ENCODE measurements at places on chromosomes 7 and 10.

- no peak for DNase-seq
Measured at GRCh38 chr7:157573244-157573643, 236.4 kb downstream of the DNAJB6 start.

DNA sequence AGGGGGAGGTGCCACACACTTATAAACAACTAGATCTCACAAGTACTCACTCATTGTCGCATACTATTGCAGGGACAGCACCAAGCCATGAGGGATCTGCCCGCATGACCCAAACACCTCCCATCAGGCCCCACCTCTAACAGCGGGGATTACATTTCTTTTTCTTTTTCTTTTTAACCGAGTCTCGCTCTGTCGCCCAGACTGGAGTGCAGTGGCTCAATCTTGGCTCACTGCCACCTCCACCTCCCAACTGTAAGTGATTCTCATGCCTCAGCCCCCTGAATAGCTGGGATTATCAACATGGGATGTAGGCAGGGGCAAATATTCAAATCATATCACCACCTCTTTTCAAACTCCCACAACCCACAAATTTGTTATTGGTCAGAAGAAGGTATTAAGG is 76.7 kb downstream of the SKAP2 start:
- no peak for DNase-seq

- DNase-seq = no peak
Measured at GRCh38 chr7:50213622-50214017, 90.9 kb upstream of the IKZF1 start.

- no peak for DNase-seq
Measured at GRCh38 chr10:10225136-10225676, 792.5 kb upstream of the CELF2 start.

- peak; percentile 77 for DNase-seq
Measured at GRCh38 chr7:148698397-148699023, at the start of gene CUL1. CUL1 (plus strand) TSS chr7:148698903; CDS start chr7:148730123, 31,220 bp downstream.

- no peak for DNase-seq
Measured at GRCh38 chr7:50534690-50535290, 30.4 kb downstream of the DDC start.

DNA sequence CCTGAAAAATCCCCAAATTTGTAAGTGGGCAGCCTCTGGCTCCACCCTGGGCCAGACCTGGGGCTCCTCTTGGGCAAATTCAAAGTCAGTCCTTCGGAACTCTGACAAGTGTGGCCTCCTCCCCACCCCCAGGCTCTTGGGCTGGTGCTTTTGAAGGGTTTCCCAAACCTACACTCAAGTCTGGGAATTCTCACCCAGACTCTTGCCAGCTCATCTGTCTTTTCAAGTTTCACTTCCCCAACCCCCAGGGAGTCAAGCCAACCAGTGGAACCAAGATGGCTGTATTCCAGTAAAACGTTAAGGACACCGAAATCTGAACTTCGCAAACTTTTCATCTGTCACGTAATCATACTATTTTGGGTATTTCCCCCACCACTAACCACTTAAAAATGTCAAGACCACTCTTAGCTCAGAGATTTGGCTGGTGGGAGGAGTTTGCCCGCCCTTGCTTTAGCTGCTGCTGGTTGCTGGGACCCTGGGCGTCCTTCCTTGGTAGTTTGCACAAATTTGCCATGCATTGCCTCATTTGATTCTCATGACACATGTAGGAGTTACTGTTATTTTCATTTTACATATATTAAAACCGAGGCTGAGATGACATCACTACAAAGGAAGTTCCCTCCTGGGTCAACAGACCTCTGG is 1.7 kb upstream of the MYO1G start:
- DNase-seq = no peak

DNA sequence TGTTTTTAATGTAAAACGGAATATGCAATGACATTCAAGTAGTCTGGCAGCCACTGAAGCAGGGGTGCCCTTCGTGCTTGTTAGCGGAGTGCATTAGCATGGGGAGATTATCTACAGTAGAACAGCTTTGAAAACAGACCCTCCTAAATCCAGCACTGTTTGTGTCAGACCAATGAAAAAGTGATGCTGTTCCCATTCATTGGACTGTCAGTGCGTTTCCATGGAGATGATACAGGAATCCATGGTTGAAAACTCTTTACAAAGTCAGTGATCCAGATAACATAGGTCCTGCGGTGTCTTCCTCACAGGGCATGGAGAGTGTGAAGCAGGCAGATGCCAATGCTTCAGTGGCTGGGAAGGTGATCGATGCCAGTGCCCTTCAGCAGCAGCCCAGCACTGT is 73.6 kb downstream of the ITGB8 start:
- DNase-seq = no peak

DNA sequence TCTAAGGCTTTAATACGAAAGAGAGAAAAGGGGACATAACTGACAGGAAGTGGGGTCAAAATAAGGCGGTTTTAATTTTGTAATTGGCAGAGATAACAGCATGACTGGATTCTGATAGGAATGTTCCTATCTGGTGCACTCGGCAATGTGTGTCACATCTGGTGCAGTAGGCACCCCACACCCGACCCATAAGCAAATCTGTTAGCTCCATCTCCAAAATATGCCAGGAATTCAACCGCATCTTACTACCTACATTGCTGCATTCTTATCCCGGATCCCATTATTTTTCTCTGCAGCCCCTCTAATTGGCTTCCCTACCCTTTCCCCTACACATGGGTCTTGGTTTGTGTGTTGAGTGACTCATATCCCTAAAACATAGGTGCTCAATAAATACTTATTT is 19.1 kb upstream of the GALNT11 start:
- DNase-seq = no peak

- DNase-seq = no peak
Measured at GRCh38 chr7:157056957-157057902, 46.8 kb upstream of the MNX1 start.

GRCh38 chr7:32037650-32038198 is 32.5 kb downstream of the PDE1C start:
- DNase-seq = no peak

GRCh38 chr7:113880559-113880958 is 38.2 kb downstream of the PPP1R3A start:
- DNase-seq = no peak

- no peak for DNase-seq
Measured at GRCh38 chr7:509426-510130, 10.1 kb downstream of the PDGFA start.

DNA sequence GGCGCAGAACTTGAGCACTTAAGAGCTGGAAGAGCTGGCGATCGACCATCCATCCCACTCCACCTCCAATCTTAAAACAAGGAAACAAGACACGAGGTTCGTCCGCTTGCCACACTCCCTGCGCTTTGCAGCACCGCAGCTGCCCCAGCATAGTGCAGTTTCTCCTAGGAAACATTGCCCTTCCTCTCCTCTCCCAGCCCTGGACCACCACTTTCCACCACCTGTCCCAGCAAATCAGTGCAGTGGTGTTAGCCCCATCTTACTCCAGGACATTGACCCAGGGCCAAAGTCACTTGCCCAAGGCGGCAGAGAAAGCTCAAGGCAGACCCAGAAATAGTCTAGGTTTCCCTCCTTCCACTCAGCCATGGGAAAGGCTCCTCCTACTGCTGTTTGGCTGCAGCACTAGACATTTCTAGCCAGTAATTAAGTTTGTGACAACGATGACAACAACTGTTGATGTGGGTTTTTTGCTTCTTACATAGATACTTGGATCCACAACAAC is 1.5 kb upstream of the PARD3 start:
- DNase-seq = no peak

DNA sequence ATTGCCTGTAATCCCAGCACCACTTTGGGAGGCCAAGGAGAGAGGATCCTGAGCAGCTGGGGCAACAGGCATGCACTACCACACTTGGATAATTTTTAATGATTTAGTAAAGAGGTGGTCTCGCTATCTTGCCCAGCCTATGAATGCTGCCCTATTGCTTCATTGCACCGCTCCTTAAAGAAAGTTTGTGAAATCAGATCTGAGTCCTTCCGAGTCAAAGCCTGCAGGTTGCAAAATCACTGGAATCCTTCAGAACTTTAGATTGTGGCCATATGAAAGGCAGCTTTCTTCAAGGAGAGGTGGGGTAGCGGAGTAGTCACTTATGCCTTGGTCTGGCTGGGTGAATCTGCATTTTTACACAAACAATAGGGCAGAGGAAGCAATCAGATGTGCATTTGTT is 166.3 kb downstream of the ARHGAP12 start:
- DNase-seq = no peak

- DNase-seq = no peak
Measured at GRCh38 chr10:3666525-3667302, 118.3 kb downstream of the KLF6 start.

- no peak for DNase-seq
Measured at GRCh38 chr10:244227-244626, 109.0 kb downstream of the ZMYND11 start.

DNA sequence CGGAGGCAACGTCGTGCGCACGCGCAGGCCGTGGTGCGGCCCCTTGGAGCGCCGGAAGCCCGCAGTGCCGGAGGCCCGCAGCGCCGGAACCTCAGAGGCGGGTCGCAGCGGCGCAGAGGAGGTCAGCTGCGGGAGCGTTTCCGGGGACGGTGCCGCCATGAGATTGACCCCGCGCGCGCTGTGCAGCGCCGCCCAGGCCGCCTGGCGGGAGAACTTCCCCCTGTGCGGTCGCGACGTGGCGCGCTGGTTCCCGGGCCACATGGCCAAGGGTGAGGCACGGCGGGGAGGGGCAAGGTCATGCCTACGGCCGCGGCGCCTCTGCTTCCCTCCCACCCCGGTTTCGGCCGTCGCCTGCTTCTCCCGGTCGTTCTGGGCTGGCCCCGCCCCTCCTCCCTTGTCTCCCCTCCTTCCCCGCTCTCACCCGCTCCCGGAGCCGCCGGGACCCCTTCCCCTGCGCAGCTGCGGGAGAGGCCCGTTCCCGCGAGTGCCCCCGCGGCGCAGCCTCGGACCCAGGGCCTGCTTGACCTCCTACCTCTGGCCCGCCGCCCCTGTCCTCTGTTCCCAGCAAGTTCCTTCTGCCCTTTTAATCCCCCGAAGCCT is at the start of gene MTG1:
Gene MTG1, plus strand, starts transcription at position 94 of the 600 bp plus-strand sequence. Its CDS starts 64 bp downstream, at position 158.
- DNase-seq = peak; percentile 93

DNA sequence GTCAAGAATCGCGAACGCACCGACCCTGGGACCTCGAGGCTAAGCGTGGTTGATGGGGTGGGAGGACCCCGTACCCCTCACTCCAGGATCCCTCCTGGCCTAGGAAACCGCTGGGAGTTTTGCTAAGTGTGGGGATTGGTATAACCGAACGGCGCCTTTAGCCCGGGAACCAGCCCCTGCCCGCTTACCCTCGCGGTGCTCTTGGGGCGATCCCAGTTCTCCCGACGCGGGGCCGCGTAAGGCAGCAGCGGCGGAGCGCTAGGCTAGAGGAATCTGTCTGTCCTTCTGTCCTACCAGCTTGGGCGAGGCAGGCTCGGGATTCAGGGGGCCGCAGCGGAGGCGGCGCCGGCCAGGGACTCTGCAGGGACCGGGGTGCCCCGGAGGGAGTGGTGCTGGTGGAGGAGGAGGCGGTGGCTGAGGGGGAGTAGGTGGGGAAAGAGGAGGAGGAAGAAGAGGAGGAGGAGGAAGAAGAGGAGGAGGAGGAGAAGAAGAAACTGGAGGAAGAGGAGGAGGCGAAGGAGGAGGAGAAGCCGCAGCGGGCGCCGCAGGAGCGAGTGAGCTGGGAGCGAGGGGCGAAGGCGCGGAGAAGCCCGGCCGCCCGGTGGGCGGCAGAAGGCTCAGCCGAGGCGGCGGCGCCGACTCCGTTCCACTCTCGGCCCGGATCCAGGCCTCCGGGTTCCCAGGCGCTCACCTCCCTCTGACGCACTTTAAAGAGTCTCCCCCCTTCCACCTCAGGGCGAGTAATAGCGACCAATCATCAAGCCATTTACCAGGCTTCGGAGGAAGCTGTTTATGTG is 439 bp upstream of the EMX2 start:
- no peak for DNase-seq

GRCh38 chr10:15253951-15254807 is 85.7 kb upstream of the NMT2 start:
- DNase-seq = no peak

GRCh38 chr7:91266067-91266688 is 1.9 kb downstream of the FZD1 start:
- no peak for DNase-seq

GRCh38 chr10:34241226-34242000 is 573.7 kb downstream of the PARD3 start:
- no peak for DNase-seq

- no peak for DNase-seq
Measured at GRCh38 chr10:29980084-29980483, 79.3 kb downstream of the JCAD start.

DNA sequence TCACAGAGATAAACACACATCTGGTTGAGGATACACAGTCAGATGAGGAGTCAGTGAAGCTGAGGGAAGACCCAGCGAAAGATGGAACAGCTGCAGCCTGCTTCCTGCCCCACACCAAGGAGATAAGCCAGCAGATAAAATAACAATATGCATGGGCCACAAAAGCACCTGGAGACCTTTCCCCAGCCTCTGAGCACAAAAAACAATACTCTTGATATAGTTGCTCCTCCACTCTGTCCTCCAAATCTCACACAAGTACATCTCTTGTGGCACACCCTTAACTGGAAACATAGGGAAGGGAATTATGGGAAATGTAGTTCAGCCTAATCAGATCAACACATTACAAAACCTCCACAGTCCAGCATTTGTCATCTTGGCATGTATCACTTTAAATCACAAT is 9.7 kb upstream of the FHIP2A start:
- no peak for DNase-seq

DNA sequence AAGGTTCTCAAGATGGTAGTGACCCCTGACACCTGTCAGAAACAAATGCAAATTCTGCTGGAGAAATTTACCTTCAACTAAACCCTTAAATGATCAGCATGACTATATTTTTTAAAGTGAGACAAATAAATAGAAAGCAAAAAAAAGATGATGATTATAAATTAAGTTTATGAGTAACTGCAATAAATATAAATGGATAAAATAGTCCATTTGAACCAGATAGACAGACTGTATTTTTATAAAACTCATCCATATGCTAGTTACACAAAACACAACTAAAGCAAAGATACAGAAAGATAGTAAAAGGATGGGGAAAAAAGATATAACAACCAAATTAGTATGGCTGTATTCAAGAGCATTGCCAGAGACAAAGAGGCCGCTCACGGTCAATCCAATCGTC is 5.9 kb downstream of the TMEM176A start:
- no peak for DNase-seq

GRCh38 chr10:34955391-34955790 is 134.8 kb downstream of the CUL2 start:
- DNase-seq = no peak

DNA sequence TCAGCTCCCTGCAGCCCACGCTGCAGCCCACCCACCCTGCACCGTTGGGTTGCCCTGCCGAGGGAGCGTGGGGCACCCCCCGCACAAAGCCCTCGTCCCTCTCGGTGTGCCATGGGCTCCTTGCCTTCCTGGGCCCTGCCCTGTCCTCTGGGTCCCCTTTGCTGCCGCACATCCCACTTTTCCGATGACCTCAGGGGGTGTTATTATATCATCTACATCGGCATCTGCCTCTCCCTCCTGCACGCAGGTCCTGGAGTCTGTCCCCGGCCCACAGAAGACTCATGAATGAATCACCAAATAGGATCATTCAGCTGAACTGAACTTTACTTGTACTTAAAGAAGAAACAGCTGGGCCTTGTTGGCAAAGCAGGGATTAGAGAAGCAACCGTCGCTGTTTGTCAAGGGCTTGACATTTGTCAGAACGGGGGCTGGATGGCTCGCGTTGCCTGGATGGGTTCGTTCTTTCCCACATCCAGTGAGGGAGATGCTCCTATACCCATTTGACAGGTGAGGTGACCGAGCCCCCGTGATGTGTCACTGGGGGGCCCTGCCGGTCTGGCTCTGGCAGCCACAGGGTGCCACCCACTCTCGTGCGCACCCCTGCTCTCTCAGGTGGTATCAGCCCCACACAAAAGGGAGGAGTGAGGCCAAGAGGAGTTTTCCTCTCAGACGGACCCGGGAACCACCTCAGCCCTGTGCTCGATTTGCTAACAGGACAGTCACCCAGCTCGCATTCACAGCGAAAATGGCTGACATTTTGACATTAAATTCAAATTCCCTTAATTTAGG is 58.6 kb upstream of the EBF3 start:
- no peak for DNase-seq

Data from anterior cingulate cortex (tissue), 58 donors.